ENCODE measurements at places on chromosomes 1 and 21.

- DNase-seq: no peak
Observed at GRCh38 chr1:25695090-25695770, 78.6 kb downstream of the MAN1C1 start.

DNA sequence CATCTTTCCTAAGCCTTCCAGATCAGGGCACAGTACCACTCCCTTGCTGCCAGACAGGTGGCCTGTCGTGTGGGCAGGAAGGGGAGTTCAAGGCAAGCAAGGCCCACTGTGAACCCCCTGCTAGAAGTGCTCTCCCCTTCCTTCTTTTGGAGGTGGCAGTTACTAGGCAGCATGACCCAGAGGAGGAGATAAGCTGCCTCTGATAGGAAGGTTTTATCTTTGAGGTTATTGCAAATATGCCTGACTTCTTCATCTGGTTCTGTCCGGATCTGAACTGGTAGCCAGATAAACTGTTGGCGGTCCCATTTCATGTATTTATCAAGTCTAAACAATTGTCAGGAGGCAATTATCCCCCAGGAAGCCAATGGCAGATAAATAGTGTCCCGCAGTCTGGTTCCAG is 198.2 kb upstream of the LMO4 start:
- DNase-seq: no peak

DNA sequence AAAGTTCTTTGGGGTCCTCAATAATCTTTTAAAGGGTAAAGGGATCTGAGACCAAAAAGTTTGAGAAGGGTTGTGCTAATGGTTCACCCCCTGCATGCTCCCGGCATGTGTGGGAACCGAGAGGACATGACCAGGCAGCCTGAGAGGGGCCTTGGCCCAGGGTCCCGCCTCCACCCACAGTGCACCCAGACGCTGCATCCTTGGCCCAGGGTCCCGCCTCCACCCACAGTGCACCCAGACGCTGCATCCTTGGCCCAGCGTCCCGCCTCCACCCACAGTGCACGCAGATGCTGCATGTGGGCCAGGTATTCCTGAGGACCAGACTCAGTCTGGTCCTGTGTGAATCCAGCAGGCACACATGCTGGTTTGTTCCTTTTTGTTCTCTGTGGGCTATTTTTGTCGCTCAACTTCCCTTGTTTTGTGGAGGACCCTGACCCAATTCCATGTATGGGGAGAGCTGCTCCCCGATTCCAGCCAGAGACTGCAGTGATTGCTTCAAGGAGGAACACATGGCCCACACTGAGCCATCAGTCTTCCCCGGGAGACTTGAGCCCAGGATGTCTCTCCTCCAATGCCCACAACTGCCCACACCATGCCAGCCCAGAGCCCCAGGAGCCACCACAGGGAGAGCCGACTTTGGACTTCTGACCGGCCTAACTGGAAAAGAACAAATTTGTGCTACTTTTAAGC is 3.5 kb downstream of the NPHP4 start:
- DNase-seq: no peak

DNA sequence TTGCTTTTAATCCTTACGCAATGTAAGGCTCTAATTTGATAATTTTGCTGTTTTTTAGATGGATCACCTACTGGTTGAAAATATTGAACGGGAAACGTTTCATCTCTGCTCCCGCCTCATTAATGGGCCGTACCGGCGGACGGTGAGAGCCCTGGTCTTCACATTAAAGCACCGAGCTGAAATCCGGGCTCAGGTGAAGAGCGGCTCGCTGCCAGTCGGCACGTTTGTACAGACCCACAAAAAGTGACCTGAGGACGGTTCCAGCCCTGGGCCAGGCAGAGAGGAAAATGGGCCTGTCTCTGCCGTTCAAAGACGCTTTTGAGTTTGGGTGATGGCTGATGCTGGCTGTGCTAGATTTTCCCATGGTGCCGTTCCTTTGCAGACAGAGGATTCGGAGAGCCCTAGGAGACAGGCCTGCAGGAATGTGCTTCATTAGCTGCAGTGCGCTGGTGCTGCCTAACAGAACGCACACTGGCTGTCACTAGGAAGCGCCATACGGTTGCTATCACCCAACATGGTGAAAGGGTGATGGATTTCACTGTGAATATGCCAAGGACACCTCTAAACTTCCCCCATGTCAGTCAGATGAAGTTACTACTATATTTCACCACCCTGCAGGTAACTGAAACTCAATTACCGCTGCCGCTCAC is 42.9 kb downstream of the TCEANC2 start:
- no peak for DNase-seq

GRCh38 chr1:208413006-208413405 is 168.8 kb upstream of the PLXNA2 start:
- no peak for DNase-seq

GRCh38 chr1:215530401-215530984 is 36.6 kb upstream of the KCTD3 start:
- DNase-seq: no peak

- DNase-seq: no peak
Observed at GRCh38 chr1:205472737-205473441, 17.0 kb upstream of the BLACAT1 start.

- peak; percentile 31 for DNase-seq
Observed at GRCh38 chr1:186482661-186483255, 21.8 kb upstream of the PDC start.

DNA sequence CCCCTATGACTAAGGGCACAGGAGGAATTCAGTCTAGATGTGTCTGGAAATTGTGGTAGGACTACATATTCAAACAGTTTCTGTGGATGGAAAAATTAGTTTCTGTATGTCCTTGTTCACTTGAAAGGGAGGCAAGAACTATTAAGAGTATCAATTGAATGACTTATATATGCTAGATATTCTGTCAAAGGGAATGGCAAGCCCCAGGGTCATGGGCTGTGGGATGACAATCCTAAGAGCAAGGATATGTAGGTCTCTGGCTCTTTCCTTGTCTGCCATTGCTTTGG is 383.5 kb upstream of the B3GALT2 start:
- DNase-seq: no peak

DNA sequence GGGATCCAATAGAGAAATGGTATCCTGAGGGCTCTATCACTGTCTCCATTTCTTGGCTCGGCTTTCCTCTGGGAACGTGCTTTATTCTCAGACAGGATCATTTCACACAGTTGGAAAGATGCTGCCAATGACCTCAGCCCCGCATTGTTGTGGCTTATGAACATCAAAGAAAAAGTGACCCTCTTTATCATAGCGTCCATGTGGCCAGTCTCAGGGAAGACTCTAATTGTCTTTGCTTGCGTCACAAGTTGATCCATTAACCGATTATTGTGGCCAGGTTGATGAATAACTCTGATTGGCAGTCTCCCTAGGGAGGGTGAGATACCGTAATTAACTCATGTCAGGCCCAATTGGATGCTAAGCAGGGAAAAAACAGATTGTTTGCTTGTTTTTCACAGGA is 10.4 kb upstream of the TMEM9 start:
- DNase-seq: no peak

DNA sequence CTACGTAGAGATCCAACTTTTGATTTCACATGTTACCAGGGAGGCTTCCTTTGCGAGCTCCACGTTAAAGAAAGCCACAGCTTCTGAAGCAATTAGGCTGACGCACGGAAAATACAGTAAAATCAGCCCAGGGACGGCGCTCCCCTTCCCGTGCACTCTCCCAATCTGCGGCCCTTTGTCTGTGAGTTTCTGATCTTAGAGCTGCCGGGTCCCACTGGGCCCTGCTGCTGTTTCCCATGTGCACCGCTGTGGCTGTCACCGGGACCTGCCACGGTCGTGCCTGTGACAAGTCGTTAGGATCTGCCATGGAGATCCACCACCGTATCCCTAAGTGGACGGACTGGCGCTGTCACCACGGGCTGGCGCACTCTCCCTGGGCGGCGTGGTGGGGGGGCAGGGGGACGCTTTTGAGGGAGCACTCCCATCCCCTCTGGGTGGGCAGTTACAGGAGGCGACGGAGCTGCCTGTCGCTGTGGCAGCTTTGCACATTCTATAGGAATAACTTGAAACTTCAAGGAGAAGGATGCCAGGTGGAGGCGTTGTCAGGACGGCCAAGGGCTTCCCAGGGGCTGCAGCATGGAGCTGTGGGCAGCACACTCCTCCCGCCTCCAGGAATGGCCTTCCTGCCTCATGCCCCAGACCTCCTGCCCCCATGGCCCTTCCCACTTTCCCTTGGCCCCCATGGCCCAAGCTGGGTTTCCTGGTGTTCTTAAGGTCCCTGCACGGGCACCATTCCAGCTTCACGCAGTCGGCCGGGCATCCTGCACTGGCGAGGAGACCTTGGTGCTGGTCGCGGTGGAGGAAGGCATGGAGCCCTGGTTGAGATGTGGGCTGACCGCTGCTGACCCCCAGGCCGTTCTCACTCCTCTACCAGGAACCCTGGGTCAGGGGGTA is 85.1 kb downstream of the PRDM16 start:
- DNase-seq: no peak

DNA sequence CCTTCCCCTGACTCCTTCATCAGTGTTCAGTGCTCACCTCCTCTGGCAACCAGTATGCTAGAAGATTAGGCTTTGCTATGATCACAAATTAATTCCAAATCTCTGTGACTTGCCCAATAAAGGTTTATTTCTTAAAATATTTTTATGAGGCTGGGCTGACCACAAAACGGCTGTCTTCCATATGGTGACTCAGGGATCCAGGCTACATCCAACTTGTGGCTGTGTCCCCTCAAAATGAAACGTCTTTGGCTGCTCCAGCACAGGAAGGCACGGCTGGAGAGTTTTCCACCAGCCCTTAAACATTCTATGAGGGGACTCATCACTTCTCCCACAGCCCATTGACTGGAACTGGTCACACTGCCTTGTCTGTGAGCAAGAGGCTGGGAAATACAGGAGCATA is 131.5 kb downstream of the HUNK start:
- DNase-seq: no peak

DNA sequence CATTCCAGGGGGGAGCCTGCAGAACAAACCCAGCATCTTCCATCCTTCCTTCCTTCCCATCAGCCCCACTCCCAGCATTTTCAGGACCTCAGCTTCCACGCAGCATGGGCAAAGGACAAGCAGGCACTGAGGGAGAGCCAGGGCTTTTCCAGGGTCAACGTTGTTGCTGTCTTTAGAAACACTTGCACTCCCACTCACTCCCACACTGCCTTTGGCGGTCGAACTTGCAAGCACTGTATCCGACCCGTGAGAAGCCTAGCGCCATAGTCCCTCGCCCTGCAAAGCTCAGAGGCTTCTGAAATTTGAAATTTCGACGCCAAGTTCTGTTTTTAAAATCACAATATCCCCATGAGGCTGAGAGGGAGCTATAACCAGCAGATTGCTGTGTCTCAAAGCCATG is 47.4 kb downstream of the KCNAB2 start:
- no peak for DNase-seq

DNA sequence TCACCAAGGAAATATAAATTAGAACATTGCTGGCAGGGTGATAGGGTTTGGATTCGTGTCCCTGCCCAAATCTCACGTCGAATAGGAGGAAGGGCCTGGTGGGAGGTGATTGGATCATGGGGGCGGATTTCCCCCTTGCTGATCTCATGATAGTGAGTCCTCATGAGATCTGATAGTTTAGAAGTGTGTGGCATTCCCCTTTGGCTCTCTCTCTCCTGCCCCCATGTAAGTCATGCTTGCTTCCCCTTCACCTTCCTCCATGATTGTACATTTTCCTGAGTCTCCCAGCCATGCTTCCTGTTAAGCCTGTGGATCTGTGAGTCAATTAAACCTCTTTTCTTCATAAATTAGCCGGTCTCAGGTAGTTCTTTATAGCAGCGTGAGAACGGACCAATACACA is 60.6 kb downstream of the VPS26C start:
- DNase-seq: no peak

GRCh38 chr1:201022820-201023516 is 546 bp downstream of the KIF21B start:
- peak; percentile 42 for DNase-seq

All from CD4-positive, alpha-beta T cell treated with Interleukin-4 for 4 hours (primary cell).